ENCODE measurements at places on chromosomes 7 and 10.

DNA sequence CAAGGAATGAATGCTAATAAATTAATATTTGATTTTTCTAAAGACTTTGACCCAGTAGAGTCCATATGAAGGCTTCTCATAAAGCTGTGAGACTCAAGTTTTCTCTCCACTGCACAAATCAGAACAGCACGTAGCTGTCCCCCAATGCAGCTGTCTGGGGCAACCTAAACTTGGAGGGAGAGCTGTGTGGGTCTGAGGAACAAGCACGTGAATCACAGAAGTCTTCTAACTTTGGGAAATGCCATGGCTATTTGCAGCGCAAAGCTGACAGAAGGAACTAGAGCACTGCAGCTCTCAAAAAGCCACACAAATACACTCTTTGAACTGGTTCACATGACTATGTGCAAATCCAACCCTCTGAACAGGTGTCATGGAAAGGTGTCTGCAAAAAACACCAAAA is 47.9 kb downstream of the COL1A2 start:
- DNase-seq: no peak

DNA sequence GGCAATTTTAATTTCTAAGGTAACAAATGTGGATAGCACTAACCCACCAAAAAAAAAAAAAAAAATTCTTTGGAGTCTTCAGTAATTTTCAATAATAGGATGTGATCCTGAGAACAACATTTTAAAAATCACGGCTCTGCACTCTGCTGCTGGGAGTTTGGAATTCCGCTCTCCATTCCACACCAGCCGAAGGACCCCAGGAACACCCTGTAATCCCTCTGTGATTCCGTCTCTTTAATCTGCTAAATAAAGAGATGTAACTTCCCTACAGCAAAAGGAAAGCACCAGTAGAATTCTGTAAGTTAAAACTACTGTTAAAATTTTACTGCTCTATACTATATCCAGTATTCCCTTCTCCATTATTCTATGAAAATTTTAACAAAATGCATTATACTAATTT is 284.5 kb downstream of the PTPRN2 start:
- DNase-seq: no peak

DNA sequence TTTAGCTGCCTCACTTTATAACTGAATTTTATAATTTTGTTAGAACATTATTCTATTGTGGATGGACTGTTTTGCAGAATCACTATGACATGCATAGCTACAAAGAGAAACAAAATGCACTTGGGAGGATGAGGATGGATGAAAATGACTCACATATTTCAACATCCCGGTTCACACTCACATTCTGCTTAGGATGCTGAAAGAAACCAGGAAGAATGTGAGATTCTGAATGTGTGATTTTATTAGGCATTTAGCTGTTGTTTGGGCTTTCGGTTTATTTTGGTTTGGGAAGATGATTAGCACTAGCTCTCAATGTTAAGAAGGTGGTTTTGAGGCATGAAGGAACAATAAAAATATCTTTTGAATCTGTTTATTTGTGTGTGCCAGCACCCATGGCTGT is 235.5 kb downstream of the SEMA3E start:
- DNase-seq: no peak

GRCh38 chr10:14705548-14706230 is 69.0 kb downstream of the FAM107B start:
- no peak for DNase-seq

- DNase-seq: peak; percentile 17
Observed at GRCh38 chr10:133523631-133524203, 3.4 kb upstream of the CYP2E1 start.

GRCh38 chr10:60816628-60817397 is 38.5 kb downstream of the CDK1 start:
- peak; percentile 30 for DNase-seq

- no peak for DNase-seq
Observed at GRCh38 chr7:117791877-117792780, 81.1 kb downstream of the CTTNBP2 start.

GRCh38 chr10:33005322-33006301 is 47.6 kb upstream of the ITGB1 start:
- DNase-seq: no peak

- DNase-seq: no peak
Observed at GRCh38 chr10:69721690-69722310, 79.9 kb upstream of the COL13A1 start.

DNA sequence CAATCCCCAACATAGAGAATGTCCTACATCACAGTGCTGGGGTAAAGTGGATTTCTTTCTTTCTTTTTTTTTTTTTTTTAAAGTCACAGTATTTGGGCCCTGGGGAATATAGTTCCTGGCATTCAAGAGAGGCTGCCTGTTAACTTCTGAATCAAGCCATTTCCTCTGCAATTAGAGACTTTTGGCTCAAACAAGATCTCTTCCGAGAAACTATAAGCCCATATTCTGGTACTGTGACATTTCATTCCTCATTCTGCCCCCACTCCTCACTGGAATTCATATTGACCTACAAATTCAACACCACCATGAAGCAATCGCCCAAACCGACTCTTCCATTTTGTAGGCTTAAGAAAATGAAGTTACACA is 187.4 kb downstream of the PHTF2 start:
- DNase-seq: no peak

- DNase-seq: no peak
Observed at GRCh38 chr10:77565590-77566023, 72.0 kb downstream of the KCNMA1 start.

DNA sequence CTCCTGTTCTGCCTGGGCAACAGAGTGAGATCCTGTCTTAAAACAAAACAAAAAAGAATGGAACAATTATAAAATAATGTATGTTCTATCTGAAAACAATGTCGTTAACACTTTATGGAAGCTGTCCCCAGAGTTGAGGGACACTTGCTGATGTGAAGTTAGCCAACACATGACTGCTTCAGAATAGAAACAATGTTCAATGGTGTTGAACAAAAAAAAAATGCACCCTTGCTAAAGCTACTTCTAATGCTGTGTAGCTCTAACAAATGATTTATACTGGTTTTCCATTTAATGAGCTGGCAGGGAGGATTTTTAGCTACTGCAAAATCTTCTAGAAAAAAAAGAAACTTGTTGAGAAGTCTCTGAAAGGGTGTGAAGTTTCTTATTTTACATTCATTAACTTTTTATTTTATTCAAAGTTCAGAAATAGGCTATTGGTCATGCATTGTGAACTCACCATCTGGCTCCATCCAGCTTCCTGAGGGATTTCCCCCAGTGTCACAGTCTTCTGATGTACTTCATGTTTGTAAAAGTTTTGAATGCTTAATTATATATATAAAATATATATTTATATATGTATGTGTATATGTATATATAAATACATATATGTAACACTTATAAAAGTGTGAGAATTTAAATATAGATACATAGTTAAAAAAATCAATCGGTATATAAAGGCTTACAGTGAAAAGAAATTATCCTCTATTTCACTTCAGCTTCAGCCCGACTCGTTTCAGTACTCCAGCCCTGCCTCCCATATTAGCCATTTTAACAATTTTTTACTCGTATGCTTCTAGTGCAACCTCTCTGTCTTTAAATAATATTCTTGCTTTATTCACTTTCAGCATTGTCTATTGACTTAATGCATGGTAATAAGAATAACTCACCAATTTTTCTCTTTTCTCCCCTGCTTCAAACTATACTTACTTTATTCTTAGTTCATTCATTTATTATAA is 35.0 kb downstream of the HDAC9 start:
- no peak for DNase-seq

GRCh38 chr10:8897769-8898168 is 843.3 kb downstream of the GATA3 start:
- no peak for DNase-seq

- DNase-seq: no peak
Observed at GRCh38 chr10:19745672-19746071, 70.6 kb upstream of the PLXDC2 start.

DNA sequence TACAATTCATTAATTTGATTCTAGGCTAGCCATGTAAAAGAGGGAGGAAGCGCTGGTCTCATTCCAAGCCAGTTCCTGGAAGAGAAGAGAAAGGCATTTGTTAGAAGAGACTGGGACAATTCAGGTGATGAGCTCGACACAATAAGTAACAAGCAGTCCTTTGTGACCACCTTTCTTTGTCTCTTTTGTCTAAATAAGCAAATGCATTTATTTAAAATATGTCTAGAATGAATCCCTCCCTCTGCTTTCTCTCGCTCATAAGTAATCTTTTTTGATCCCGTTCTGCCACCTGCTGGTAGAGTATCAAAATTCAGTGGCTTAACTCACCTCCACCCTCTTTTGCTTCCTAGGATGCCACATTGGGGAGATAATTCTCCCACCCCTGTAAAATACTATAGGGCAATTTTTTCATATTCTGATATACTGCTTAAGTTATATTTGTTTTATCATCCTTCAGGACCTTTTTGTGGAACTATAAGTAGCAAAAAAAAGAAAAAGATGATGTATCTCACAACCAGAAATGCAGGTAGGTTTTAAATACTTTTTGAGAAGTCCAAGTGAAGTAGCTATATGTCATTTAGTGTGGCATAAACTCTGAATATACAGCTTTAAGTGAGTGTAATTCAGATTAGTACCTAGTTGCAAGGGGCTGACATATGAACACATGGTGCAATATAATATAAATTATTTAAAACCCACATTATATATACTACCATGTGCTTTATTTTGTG is 91.5 kb downstream of the GSDME start:
- no peak for DNase-seq

- no peak for DNase-seq
Observed at GRCh38 chr10:19707376-19707775, 108.9 kb upstream of the PLXDC2 start.

DNA sequence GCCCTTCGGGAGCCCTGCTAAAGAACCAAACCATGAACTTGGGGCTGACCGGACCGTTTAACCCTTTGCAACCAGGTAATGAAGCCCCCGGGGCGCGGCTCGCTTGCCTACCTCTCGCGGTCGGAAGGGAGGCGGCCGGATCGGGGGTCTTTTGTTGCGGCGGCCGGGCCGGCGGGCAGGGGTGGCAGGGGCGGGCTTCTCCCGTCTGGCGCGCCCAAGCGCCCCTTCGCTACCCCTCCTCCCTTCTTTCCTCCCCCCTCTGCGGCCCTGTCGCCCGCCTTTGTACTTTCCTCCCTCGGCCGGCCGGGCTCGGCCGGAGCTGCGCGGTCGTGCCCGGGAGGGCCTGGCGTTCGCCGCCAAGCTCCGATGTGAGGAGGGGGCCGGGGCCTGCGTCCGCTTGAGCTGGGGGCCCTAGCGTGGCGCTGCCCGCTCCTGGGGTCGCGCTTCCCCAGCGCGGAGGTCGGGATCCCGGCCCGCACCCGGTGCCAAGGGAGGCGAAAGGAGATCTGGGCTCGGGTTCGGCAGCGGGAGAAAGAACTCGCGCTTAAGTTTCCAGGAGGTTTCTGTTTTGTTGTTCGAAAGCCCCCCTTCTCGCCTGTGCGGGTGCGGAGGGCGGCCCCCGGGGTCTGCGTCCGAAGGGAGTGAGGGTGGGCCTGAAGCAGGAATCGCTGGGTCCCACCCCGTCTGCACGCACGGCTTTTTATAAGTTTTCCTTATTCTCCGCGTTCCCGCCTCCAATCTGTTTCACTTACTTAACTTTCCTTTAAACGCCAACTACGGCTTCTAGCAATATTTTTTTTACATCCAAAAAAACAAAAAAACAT is 436.8 kb upstream of the GALNT17 start:
- DNase-seq: no peak

DNA sequence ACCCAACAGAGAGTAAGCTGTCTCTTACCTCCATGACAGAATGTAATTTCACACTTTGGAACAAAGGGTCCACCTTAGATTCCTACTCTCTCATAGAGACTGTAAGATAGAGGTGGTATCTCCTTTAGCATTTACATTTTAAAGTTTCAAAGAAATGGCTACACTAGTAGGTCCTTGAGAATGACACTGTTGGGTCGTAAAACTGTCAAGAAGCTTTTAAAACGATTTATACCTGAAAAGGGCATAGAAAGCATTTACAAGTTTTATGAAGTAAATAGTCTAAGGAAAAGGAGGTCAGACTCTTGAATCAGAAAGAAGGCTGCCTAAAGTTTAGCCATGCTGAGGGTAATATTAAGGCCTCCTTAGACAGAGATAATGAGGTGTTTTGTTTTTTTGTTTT is 1212.4 kb upstream of the PHF14 start:
- DNase-seq: no peak

GRCh38 chr7:98514211-98515031 is 102.7 kb upstream of the NPTX2 start:
- DNase-seq: no peak

- DNase-seq: no peak
Observed at GRCh38 chr7:113086431-113086888, at the start of gene GPR85. GPR85 (minus strand) TSS chr7:113086827; CDS start chr7:113084721, 2,106 bp downstream.

- DNase-seq: no peak
Observed at GRCh38 chr7:3730276-3730675, 429.2 kb downstream of the SDK1 start.

- no peak for DNase-seq
Observed at GRCh38 chr7:155489862-155490696, 32.1 kb downstream of the EN2 start.

DNA sequence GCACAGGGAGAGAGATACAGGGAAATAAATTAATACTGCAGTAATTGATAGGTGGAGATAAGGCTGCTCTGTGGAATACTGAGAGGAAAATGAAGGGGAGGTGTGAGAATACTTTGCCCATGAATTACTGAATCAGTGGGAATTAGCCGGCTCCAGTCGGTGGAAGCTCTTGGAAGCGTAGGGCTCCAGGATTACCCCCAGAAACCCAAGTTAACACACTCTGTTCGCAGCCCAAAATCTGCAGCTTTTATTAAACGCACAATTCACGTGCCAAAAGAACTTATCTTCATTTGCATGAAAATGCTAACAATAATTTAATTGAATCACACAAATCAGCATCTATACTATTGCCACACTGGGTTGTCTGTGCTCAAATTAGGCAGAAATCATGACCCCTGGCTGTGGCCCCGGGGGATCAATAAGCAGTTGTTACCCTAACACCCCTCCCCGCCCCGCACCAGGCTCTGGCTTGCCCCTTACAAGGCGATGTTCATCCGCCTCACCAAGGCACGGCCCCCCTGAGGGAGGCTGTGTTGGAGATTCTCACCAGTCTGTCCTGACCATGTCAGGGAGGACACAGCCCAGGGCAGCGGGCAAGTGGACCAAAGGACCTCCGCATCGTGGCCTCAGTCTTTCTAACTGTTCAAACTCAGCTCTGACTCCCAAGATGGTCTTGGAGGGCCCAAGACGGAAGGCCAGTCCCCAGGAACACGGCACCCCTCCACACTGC is 48.4 kb upstream of the MGMT start:
- DNase-seq: no peak

DNA sequence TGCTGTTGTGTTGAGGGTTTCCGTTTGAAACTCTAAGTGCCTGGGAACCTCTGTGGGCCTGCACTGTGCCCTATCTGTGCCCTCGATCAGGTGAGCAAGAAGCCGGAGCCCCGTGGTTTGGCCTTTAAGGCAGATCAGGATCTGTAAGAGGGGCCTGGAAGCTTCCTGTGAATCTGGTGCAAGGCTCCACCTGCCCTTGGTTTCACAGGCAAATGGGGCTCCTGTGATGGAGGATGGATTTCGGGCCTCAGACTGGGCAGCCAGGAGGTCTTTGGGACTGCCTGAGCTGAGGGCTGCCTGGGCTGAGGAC is 21.6 kb downstream of the SCART1 start:
- DNase-seq: no peak
